ENCODE measurements at places on chromosomes 5 and 9.

- peak; percentile 94 for DNase-seq
These were observed 236.5 kb upstream of the TRIM32 start for GRCh38 chr9:116450378-116451139.

- no peak for DNase-seq
These were observed 62.5 kb downstream of the MVB12B start for GRCh38 chr9:126388964-126389708.

- DNase-seq: no peak
These were observed 51.8 kb upstream of the CDKN2B start for GRCh38 chr9:22060831-22061383.

DNA sequence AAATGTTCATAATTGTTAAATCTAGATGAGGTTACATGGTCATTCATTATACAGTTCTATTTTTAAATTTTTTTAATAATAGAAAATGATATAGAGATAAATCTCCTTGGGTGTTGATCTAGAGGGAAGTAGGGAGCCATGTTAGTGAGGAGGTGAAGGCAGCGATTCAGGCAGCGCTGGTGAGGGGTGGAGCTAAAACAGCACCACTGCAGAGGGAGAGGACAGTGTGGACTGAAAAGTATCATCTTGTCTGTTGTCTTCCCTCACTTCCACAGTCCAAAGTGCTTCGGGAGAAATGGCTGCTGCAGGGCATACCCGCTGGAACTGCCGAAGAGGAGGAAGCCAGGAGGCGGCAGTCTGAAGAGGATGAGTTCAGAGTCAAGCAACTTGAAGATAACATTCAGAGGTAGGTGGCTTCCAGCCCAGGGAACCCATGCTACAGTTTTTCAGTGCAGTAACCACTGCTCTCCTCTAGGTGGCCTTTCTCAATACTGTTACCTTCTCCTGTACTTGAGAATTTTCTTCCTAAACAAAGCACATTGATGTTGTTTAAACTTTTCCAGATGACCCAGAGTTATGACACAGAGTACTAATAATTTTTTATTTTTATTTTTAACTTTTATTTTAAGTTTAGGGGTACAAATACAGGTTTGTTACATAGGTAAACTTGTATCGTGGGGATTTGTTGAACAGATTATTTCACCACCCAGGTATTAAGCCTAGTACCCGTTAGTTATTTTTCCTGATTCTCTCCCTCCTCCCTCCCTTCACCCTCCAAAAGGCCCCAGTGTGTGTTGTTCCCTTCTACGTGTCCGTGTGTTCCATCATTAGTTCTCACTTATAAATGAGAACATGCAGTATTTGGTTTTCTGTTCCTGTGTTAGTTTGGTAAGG is 100.5 kb downstream of the PALM2AKAP2 start:
- peak; percentile 51 for DNase-seq

DNA sequence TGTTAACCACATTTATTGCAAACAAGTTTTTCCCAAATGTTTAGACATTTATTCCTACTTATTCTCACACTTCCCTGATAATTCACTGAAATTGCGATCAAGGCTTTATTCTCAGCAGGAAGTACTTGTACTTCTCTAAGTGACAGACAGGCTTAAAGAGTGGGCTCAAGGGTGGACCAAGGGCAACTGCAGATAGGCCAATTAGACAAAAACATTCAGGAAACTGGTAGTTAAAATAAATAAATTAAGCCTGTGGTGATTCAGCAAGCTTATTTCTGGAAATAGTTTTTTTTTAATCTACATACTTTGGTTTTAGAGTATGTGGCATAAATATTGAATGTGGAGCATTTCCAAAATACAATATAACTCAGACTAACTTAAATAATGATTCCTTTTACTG is 136.1 kb downstream of the UGCG start:
- no peak for DNase-seq

DNA sequence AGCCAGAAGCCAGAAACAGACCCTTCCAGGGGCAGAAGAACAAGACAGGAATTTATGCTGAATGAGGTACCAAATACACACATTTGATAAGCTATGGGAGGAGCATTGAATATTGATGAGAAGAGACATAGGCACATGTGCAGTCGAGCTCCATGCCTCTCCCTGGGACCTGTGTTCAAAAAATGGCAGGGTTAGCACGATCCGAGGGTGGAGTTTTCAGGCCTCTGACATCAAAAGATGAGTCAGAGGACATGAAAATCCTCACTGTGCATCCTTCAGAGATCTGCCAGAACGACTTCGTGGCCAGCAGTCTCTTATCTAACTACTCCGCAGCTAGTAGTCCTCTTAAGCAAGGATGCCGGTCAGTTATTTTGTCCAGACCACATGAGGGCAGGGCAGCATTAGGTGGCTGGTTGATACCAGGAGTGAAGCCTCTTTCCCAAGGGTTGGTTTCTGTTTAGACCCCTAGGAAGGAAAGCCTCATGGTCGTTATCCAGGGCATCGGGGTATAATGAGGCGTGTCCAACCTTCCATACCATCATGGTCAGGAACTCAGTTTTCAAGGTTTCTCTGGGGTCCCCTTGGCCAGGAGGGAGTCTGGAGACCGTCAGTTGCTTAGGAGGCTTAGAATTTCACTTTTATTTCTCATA is 11.6 kb upstream of the CMBL start:
- DNase-seq: no peak

DNA sequence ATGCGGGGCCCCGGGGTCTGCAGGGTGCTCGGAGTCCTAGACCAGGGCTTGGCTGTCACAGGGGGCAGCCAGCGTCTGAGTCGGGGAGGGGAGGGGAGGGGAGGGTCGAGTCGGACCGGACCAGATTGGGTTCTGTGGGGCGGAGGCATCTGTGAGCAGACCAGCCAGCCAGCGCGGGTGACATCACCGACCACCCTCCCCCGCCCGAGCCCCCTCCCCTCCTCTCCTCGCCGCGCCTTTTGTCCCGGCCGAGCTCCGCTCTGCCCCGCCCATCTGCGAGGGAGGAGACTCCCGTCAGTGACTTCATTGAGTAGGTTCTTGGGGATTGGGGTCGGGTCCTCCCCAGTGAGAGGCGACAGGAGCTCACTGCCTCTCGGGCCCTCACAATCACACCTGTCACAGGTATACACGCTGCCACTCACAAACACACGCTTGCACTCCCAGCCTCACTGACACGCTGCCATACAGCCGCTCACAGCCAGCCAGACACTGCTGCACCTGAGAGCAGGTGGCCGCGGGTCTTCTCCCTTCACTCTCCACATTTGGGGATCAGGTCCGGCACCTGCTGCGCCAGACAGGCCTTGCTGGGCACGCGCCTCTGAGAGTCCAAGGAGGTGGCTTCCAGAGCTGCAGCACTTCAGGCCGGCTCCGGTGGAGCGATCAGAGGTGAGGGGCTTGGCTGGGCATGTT is 546 bp downstream of the DNAJB5 start:
- DNase-seq: peak; percentile 56

GRCh38 chr9:20838218-20838617 is 154.2 kb downstream of the FOCAD start:
- DNase-seq: no peak

DNA sequence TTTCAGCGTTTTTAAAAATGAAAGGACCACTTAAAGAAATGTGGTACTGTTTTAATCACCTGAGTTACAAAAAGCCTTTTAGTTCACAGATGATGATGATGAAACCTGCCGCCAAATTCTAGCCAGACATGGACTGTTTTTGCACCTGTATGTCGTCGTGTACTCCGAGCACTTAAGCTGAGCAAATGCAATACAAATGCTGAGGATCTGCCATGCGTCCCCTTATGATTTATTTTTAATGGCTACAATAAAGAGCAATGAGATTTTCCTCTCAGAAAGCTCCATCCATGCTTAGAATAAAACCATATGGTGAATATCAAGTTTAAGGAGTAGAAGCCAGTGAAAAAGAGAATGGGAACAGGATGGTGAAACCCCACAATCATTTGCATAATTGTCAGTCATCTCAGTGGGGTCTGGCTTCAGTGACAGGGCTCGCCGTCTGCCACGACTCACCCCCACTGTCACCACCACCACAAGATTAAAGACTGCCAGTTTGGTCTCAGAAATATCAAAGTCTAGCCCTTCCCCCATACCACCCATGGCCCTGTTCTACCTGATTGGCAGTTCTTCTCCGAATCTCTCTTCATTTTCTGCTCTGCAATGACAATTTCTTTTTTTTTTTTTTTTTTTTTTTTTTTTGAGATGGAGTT is 159.9 kb downstream of the GOLPH3 start:
- no peak for DNase-seq

DNA sequence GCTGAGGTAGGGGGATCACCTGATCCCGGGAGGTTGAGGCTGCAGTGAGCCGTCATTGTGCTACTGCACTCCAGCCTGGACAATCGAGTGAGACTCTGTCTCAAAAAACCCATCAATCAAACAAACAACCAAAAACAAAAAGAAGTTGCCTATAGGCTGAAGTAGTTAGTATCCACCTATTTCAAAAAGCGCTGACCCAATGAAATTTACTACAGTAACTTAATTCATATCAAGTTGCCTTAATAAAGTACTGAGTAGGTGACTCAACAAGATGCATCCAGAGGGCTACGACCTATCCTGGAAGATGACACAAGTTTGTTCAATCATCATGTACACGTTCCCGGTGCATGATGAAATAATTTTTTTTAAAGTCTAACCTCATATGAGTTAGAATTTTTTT is 648.6 kb upstream of the DMAC1 start:
- DNase-seq: no peak

GRCh38 chr9:33446946-33447798 is at the start of gene AQP3:
TSS of gene AQP3 (minus strand) at chr9:33447593. CDS start at chr9:33447530, 63 bp downstream.
- peak; percentile 79 for DNase-seq

DNA sequence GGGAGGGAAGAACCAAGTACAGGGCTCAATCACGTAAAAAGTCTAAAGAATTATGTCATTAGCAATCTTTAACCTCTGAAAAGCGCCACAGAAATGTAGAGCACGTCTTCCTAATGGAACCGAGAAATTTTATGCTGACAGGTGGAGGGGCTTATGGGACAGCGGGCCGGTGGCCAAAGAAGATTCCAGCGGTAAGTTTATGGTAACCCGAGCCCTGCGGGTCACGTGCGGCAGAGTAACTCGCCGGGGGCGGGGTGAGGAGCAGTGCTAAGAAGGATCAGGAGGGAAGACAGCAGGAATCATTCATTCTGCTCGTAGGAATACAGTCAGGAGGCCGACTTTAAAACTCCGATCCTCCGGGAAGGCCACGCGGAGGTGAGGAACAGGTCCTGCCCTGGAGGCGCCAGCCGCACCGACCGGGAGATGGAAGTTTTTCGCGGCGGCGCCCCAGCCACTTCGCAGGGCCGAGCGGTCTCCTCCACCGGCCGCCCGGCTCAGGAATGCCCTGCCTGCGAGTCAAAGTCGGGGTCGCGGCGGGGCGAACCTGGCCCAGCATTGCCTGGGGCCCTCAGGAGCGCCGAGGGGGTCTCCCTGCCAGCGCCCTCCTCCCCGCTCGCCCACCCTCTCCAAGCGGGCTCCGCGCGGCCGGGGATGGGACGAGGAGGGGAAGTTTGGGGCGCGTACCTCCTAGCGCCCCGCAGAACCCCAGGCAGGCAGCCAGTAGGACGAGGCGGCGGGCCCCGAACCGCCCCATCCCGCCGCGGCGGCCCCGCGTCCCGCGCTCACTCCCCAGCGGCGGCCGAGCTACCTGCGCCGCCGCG is 101.8 kb downstream of the ESM1 start:
- DNase-seq: peak; percentile 19

DNA sequence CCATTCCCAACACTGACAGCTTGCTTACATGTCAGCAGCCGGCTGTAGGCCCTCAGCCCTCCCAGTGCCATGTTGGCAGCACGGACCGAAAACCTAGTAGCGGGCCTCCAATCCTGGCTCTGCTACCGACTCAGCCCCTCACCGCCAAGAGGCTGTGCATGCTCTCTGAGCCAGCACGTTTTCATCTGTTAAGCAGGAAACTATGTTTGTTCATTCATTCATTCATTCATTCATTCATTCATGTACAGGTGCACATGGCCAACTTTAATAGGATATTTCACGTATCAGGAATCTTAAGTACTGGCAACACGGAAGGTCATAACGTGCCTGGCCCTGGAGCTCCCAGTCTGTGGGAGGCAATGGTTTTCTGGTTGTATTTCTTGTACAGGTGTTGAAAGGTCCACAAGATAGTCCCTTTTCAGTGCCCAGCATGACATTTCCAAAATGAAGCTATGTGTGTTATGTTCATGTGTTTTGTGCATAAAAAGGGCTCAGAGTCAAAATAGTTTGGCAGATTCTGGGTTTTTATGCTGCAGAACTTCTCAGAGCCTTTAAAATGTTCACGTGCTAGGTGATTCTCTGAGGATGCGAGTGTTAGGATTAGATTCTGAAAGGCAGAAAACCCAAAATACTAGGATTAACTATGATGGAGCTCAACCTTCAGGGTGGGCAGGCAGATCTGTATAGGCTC is 17.7 kb downstream of the SUSD3 start:
- no peak for DNase-seq

DNA sequence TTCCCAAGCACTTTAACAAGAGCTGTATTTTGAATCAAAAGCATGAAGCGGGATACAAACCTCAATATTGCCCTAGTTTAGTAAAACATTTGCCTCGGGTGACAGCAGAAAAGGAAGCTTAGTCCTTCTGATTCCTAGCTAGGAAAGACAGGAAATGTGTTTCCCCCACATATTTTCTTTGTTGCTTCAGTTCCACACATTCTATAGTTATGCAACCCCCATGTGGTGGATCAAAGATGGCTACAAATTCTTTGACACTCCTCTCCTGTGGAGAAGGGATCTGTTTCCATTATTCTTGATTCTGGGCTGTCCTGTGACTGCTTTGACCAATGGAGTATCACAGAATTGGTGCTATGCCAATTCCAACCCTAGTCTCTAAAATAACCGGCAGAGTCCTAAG is 89.1 kb upstream of the SLC30A5 start:
- no peak for DNase-seq

DNA sequence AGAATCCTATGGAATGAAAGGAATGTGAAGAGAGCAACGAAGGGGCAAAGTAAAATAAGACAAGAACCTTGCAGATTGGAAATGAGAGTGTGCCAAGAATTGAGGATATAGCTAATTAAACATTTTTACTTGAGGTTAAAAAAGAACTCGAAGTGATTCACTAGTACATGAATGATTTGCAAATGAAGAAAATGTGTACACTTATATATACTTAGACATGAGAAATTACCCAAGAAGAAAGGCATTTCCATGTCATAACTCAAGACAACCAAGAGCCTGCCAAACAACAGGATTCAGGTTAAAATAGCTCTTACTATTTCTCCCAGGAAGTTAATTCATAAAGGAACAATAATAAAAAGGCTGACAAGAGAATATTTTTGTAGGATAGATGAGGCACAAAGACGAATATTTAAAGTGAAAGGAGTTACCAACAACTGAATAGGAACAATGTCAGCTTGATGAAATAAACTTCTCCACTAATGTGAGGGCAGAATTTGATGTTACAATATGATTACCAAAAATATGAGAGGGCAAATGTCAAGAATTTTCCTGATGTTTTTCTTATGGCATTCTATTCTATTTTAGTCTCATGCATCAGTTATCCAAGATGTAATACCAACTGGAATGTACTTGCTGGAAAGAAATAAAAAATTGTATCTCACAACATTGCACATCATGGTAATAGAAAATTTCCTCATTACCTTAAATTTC is 18.9 kb upstream of the NPR3 start:
- DNase-seq: no peak

DNA sequence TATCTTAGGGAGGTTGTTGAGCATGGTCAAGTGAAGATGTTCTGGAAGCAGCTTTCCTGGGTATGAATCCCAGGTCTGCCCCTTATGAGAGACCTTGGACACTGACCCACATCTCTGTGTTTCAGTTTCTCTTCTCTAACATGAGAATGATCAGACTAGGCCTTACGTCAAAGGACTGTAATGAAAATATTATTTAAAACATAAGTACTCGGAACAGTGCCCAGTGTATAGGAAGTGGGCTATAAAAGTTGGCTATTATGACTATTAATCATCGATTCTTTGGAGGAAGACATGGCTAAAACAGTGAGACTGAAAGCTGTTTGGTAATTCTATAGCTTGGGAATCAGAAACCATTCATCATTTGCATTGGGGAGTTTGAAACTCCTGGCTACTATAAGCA is 65.3 kb upstream of the MYO10 start:
- no peak for DNase-seq
